ENCODE measurements at places on chromosomes 6 and 20.

GRCh38 chr20:9306521-9306920, 207.9 kb upstream of the LAMP5 start:
- no peak for DNase-seq

- DNase-seq = no peak
These were observed 77.7 kb downstream of the EFHC1 start for GRCh38 chr6:52497652-52498408.

- DNase-seq = no peak
These were observed 16.6 kb downstream of the CRYBG1 start for GRCh38 chr6:106377061-106377540.

- DNase-seq = no peak
These were observed 21.6 kb downstream of the LY86 start for GRCh38 chr6:6610031-6610591.

DNA sequence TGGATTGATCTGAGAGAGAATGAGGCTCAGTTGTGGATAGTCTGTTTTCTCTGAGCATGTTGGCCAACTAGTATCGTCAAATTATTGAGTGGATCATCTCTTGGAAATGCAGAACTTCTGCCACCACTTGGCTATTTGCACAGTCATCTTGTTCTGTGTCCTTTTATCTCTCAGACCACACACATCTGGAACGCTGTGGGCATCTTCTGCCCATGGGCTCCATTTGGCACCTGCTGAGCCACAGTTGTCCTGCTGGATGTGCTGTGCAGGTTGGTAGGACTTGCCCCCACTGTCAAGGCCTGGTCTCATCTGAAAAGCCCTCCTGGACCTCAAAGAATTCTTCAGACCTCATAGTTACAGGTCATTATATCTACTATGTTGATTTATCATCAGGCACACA, 16.7 kb upstream of the C20orf144 start:
- no peak for DNase-seq

DNA sequence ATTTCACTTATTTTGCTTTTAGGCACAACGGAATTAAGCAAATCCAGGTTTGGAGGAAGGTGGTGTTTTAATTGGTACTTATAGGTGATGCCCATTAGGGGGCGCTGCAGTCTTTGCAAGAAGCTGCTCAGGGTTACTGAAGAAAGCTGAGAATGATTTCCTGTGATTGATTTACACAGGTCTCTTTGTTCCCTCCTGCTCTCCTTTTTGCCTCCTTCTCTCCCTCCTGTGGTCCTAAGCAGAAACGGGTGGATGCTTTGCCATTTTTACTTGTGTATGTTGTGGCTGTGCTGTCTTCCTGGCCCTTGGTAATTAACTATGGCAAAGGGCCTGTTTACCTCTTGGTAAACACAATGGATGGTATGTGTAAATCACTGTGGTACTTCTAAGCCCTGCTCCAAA, 97.8 kb downstream of the ANKS1A start:
- peak; percentile 35 for DNase-seq

- no peak for DNase-seq
These were observed 139.7 kb upstream of the TMEM170B start for GRCh38 chr6:11397622-11398450.

DNA sequence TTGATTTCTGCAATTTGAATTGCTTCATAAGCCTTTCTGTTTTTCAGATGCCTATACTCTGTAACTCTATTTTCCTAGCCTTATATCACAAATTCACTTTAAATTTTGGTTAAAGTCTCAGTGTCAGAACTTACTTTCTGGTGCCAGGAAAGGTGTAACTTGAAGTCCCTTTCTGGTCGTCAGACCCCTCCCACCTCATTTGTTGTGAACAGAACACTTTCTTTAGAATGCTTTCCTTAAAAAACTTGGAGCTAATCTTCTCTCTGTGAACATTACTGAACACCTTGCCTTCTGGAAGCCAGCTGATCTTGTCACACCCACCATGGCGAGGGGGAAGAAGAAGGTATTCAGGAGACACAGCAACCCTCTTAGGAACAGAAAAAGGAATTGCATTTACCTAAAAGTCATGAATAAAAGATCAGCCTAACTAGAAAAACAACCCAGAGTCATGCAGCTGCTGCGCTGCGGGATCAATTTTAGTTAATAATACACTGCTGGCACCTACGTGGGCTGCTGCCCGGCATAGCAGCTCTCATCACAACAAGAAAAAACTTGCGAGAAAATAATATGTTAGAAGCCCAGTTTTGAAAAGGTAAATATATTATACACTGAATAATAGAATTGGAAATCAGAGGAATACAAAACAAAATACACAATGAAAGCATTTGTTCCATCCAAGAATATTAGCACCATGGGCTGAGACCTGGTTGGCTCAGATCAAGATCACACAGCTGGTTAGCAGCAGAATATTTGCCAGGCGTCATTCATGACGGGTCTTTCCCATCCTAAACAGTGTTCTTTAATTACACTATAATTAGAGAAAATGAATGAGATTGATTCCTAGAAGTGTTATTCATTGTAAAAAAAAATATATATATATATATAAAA, 5.8 kb upstream of the FAM217A start:
- DNase-seq = no peak

GRCh38 chr20:2342243-2342642, 38.5 kb upstream of the TGM6 start:
- DNase-seq = no peak

DNA sequence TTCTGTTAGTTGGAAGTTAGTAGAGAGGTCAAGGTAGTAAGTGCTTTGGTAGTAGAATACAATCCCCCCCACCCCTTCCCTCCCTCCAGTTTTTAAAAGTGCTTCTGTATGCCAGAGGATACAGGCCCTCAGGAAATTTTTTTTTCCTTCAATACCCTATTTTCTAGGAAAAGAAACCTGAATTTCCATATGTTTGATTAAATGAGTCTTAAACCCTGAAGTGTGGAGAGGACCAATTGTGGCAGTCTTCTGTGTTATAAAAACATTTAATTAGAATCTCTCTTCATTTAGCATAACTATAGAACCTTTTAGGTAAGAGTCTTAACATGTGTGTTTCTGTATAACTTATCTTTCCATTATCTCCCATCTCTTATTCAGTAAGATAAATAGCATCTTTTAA, 59.5 kb downstream of the ZNF292 start:
- no peak for DNase-seq

GRCh38 chr6:80522576-80522975, 416.1 kb downstream of the BCKDHB start:
- DNase-seq = no peak

- no peak for DNase-seq
These were observed 200.5 kb downstream of the ARID1B start for GRCh38 chr6:156977527-156978291.

- DNase-seq = no peak
These were observed 592.8 kb upstream of the JAG1 start for GRCh38 chr20:11266571-11266970.

DNA sequence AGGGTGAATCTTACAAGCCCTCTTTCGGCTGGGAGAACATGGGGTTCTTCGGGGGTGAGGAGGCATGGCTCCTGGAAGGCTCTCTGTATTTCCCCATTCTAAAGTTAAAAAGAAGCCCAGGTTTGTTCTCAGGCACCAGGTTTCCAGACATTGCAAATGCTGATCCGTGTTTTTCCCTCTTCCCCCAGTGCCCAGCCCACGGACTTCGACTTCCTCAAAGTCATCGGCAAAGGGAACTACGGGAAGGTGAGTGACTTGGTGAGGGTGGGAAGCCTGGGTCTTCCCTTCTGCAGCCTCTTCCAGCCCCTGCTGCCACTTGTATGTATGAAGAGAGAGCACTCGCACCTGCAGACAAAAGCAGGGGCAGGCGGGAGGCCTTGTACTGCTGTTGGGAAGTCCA, 8.7 kb downstream of the SGK2 start:
- no peak for DNase-seq

- no peak for DNase-seq
These were observed 35.9 kb downstream of the FOXC1 start for GRCh38 chr6:1645466-1646185.

GRCh38 chr6:20827798-20828197, 293.5 kb downstream of the CDKAL1 start:
- no peak for DNase-seq

DNA sequence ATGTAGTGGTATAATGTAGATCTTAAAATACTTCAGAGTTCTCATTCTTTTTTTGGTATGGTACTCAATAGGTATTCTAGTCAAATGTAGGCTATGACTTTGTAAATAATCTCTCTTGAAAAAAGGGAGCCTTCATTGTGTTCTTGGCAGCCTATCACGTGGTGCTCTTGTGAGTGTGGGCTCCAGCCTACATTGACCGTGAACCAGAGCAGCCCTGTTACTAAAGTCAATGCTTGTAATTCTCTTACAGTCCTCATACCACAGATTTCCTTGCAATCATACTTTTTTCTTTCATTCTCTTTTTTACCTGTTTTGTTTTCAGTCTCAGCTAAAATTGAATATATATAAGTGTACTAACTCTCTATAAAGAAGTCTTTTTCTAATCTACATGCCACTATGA, 31.1 kb downstream of the ARID1B start:
- no peak for DNase-seq

DNA sequence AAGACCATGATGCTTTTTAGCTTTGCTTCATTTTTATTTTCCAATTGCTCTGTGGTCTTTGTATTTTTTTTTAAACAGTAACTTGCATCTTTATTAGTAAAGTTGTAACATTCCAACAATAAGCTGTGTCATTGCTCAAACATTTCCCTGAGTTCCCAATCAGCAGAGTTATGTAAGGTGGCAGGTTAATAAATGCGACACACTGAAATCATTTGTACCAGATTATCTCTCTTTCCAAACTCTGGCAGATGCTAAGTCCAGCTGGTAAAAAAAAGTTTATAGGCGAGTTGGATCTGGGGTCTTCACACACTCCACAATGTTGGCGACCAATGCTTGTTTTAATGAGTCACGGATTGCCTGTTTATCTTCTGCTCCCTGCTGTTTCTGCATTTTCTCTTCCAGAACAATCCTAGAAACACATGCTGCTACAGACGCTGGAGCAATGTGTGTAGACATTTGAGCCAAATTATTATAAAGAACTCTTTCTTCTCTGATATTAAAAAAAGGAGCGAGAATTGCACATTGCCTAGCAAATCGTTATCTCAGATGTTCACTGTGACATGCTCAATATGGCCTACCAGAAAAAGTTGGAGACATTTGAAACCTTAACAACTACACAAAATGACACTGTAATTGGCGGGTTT, 113.6 kb upstream of the IFNGR1 start:
- DNase-seq = no peak

GRCh38 chr6:6734479-6735465, 146.3 kb downstream of the LY86 start:
- DNase-seq = peak; percentile 26

DNA sequence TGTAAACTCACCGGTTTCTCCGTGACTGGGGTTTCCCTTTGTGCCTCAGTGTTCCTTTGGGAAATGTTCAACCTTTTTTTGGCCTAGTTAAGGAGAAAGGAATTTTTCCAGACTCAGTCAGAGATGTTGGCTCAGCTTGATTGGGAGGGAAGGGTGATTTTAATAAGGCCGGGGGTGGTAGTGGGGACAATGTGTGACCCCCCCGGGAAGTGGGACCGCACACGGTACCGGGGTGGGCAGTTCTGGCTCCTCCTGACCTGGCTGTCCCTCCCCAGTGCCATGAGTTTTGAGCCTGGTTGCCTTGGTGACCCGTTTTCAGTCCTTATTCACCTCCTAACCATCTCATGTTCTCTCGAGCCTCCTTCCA, 132.7 kb downstream of the SNX5 start:
- DNase-seq = no peak

- DNase-seq = no peak
These were observed 9.2 kb upstream of the SIRPD start for GRCh38 chr20:1566701-1567100.

DNA sequence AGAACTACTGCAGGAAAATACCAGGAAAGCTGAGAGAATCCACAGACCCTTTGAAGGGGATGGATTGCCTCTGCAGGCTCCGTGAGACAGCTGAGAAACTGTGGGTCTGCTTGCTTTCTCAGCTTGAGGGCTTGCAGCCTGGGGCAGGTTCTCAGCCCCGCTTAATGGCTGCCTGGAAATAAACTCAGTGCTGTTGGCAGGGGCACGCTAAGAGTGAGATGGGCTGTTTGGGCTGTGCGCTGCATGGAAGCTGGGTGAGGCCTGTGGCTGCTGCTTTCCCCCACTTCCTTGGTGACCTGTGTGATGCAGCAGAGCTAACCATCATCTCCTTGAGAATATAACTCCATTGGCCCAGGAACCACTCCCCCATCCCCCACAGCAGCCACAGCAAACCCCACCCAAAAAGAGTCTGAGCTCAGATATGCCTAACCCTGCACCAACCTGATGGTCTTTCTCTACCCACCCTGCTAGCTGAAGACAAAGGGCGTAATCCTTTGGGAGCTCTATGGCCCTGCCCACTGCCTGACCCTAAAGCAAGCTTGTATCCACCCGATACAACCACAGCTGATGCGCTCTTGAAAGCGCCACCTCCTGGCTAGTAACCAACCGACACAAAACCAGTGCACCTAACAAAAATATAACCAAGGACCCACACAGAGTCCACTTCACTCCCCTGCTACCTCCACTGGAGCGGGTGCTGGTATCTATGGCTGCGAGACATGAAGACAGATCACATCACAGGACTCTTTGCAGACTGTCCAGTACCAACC, 800.6 kb upstream of the MAP3K7 start:
- no peak for DNase-seq

DNA sequence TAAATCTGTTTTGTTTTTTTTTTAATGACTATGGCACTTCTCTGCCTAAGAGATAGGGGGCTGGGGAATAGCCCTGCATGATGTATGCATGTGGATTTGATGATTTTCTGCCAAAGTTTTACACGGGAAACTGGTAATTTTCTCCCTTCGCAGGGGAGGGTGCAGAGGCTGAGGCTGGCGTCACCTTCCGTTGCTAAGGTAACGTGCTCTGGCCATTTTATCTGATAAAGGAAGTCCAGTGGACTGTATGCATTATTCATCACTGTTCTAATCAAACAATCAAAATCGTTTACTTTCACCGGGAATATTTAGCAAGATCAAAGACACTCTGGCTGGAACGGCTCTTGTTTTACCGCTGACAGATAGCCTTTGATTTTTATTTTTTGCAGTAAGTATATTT, 789 bp downstream of the PHACTR1 start:
- DNase-seq = no peak

GRCh38 chr6:82959385-82959941, 106.2 kb downstream of the UBE3D start:
- DNase-seq = no peak

- no peak for DNase-seq
These were observed 342.4 kb upstream of the PLCB4 start for GRCh38 chr20:8726460-8726859.

DNA sequence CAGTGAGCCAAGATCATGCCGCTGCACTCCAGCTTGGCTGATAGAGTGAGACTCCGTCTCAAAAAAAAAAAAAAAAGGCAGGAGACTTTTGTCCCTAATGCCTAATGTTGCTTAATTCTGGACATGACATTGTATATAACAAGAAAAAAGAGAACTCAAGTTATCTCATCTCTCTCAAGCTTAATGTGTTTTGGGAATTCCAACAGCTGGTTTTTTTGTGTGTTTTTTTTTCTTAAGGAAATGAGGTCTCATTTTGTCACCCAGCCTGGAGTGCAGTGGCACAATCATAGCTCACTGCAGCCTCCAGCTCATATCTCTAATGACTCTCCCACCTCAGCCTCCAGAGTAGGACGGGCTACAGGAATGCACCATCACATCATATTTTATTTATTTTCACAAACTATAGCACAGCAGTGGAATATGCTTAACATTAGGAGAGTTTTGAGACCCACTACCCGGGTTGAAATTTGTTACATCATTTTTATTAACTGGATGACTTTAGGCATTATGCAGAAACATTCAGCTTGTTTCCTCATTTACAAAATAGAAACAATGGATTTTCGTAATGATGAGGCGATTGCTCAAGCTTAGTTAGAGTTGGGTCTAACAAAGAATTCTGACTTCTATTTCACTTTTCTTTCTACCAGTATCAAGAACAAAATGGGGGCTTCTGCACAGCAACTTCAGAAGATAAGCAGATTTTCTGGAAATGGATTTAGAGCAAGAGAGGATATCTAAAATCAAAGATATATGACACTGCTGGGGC, 104.1 kb upstream of the BTN3A2 start:
- no peak for DNase-seq

Measured in SW480 (cell line).